ENCODE measurements at places on chromosomes 13 and 19. TPM values are rescaled to one million over a fixed set of nuclear protein-coding genes. Genes with fewer than 3 reads are reported as not detected.

The CCL25 gene
- total RNA-seq: not detected

The PDCD2L gene
- total RNA-seq: 7.0 TPM

The CD37 gene
- total RNA-seq: 4.7 TPM

The KLK10 gene
- total RNA-seq: 1.9 TPM

The ZNF549 gene
- 20.1 TPM for total RNA-seq

The CERS1 gene
- total RNA-seq: 8.6 TPM

The FAM32A gene
- total RNA-seq: 107 TPM

The ADAMTSL5 gene
- total RNA-seq: 5.2 TPM

The ZNF99 gene
- 1.3 TPM for total RNA-seq
